Renal cortex interstitium (tissue), 15 donors: ENCODE measurements at places on chromosomes 3 and 15.

DNA sequence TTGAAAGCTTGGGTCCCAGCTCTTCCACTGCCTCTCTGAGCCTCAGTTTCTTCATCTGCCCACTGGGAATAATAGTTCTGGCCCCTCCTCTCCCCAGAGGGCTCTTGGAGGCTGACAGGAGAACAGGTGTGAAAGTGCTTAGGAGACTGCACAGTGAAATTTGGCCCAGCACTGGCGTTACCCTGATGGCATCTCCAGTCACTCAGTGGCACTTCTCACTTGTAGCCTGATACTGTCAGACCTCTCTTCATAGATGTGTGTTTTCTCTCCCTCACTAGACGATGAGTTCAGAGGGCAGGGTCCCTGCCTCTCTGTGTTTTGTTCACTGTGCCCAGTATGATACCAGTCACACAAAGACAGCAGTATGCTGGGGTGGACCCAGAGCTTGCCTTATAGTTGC lies 22.2 kb upstream of the IGDCC3 start:
- DNase-seq = no peak

DNA sequence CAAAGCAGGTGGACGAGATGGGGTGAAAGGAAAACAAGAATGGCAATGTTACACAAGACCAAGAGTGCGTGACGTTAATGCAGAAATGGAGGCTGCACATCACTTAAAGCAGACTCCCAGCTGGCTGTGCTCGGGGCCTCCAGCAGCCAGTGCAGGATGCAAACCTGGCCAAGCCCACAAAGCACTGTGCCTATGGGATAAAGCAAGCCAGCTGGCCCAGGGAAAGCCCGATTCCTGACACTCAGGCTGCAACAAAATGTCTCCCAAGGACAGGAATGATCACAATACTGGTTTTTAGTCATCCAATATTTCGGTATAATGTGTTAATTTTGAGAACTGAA lies 86.2 kb downstream of the SEC22A start:
- no peak for DNase-seq

DNA sequence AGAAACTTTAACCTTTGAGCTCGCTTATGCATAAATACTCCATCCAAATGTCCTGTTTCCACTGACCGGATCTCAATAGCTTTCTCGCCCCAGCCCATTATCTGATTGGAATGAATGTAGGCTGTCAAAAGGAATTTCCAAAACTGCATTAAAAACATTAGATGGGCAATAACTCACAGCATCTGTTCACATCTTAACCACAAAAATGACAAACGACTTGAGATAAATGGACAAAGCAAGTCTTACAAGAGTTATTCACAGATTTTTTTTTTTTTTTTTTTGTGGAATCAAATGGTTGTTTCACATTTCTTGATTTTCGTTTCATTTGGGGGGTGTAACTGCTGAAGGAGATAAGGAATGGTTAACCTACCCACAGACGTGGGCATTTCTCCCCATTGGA lies 39.7 kb upstream of the SLC2A2 start:
- no peak for DNase-seq

DNA sequence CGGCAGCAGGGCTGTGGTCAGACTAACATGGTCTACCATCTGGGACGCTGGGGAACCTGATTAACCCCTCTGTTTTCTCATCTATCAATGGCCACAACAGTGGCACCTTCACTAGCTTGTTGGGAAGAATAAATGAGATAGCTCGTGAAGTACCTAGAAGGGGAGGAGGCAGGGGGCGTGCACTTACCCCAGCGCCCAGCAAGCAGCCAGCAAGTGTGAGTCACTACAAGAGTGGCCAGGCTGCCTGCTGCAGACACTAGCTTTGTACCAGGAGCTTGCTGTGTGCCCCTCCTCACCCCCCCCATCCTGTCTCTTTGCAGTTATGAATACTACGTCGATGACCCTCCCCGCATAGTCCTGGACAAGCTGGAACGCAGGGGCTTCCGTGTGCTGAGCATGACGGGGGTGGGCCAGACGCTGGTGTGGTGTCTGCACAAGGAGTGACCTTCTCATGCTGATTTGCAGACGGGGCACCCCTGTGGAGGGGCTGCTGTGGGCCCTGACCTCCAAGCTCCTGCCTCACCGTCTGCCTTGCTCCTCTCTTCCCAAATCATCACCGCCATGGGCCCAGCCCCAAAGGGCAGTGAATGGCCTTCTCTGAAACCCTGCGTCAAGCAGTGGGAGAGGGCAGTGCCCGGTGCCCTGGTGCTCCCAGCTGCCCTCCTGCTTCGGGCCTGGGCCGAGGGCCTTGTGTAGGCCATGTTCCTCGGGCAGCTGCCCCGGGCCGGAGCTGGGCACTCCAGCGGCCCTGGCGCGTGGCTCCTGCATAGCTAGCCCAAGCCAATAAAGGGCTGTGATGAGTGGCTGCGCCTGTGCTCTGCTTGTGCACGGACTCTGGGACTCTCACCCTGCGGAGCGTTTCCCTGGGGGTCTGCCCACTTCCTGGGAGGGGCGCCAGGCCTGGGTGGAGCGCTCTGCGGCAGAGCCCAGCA lies 2.6 kb upstream of the C15orf62 start:
- DNase-seq = no peak

DNA sequence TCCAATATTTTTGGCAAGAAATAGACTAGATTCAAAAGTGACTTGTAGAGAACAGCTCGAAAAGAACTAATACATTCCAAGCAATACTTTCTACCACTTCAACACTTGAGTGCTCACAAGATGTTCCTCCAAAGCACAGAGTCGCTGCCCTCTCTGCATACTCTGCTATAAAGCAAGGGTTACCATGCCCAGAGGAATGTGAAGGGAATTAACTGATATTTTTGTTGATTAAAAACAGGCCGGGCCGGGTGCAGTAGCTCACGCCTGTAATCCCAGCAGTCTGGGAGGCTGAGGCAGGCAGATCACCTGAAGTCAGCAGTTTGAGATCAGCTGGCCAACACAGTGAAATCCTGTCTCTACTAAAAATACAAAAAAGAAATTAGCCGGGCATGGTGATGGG lies 57.6 kb upstream of the CSPG5 start:
- no peak for DNase-seq

GRCh38 chr3:121431726-121432517 lies 113.9 kb downstream of the POLQ start:
- DNase-seq = peak; percentile 50

DNA sequence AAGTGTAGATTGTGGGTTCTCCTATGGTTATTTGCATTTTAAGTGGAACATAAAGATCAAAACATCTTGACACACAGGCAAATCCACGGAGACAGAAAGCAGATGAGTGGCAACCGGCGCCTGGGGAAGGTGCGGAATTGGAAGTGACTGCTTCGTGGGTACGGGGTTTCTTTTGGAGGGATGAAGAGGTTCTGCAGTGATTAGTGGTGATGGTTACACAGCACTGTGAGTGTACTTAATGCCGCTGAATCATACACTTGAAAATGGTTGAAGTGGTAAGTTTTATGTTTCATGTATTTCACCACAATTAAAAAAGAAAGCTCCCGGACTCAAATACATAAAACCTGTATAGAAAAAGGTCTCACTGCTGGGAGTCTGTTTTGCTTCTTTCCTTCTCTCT lies 18.5 kb upstream of the VPS33B start:
- no peak for DNase-seq

- no peak for DNase-seq
Measured at GRCh38 chr3:5250467-5251195, 63.1 kb downstream of the EDEM1 start.

DNA sequence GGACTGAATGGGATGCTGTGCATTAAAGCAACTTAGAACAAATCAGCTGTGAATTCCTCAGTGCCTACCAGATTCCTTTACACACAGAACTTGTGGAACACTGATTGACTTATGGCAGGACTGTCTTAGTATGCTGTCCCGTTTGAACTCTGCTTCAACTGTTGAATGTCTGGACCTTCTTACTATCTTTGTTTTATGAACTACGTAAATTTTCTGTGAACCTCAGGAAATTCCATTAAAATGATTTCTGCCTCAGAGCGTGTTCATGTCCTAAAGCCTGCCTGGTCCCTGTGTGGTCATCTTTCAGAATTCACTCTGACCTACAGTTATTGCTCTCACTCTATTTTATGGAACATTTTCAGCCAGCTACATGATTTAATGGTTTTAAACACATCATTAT lies 29.4 kb upstream of the FBN1 start:
- no peak for DNase-seq

DNA sequence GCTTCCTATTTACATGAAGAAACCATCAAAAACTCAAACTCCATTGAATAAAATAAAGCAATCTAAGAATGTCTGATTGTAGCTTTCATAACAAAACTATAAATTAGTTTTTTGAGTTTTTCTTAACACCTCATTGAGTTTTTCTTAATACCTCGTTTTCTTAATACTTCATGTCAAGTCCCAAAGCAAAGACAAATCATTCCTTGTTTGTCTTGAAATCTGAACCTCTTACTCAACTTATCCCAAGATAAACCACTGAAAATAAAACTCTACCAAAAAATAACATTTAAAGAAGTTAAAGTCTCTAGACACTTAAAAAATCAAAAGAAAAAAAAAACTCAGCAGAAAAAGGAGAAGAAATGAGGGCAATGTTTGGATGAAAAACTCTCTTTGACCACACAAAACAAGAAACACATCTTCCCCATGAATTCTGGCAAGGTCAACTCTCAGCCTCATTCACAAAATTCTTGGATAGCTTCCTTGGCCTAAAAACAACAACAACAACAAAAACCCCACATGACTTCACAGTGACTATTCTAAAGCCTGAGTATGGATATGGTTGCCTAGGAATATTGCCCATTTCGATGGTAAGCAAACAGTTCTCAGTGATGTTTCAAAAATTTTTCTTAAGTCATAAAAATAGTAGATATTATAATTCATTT lies 38.2 kb downstream of the TMCC1 start:
- no peak for DNase-seq

- no peak for DNase-seq
Measured at GRCh38 chr3:120821426-120821825, 78.9 kb downstream of the GTF2E1 start.

DNA sequence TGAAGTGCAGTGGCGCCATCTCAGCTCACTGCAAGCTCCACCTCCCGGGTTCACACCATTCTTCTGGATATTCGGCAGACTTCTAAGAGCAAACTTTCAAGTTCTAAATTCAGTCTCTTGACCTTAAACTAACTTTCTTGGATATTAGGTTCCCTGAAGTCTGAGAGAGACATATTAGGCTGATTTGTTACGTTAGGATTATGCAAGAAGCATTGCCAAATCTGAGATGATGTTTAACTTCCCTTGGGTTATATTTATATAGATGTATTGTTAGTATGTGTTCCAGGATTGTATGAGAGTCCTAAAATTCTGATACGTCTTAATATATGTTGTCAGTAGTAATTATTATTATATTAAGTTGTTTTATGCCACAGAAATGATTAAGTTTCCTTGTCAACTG lies 80.1 kb downstream of the SLC6A1 start:
- DNase-seq = no peak

DNA sequence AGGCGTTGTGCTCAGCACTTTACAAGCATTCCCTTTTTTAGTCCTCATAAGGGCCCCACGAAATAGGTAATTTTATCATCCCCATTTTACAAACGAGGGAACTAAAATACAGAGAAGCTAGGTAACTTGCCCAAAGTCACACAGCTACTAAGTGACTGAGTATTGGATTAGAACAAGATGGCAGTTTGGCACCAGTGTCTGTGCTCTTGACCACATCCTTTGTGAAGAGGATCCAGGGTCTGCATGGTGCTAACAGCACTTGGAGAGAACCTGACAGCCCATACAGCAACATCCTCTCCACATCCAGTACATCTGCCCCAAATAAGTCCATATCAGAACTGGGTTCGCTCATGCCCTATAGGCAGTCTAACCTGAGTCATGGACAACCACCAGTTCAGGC lies 21.8 kb upstream of the DAPK2 start:
- no peak for DNase-seq

- no peak for DNase-seq
Measured at GRCh38 chr15:64901914-64902313, 9.8 kb upstream of the ANKDD1A start.

DNA sequence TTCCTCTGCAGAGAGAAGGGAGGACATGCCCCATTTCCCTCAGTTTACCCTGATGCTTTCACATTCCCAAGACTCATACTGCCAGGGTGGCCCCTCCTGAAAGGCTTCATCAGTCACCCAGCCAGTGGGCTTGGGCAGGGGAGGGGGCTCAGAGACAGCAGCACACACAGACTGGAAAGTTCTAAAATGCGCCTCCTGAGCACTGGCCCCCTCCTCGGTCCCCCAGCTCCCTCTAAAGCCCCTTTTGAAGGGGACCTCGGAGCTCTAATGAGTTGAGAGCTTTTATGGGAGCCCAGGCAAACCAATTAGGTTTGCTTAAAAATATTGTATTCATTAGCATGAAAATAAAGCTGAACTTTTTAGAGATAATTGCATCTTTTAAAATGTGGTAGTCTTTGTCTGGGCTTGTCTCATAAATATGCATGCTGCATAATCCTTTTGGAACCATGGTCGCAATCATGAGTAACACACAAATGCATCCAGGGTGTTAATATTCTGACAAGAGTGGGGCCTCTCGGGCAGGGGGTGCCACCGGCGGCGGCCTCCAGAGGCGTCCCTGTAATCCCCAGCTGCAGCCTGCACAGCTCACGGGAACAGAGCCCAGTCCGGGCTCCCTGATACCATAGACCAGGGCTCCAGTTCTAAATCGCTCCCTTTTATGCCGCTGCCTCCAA lies 78.5 kb downstream of the RPLP1 start:
- no peak for DNase-seq

DNA sequence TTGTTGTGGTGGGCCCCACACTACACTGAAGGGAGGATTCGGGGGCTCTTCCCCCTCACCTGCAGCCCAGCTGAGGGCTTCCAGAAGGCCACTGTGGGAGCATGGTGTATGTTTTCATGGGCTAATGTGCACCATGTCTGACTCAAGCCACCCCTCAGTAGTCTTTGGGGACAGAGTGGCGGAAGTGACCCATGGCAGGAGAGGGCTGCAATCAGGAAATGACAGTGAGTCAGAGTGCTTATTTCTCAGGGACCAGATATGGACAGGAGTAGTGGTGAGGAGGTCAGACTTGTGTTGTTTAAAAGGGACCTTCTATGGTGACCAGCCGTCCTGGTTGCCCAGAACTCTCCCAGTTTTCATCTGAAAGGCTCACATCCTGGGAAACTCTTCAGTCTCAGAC lies 32.8 kb upstream of the SLC9A9 start:
- DNase-seq = no peak

- no peak for DNase-seq
Measured at GRCh38 chr3:185720326-185720725, 104.5 kb downstream of the IGF2BP2 start.

- no peak for DNase-seq
Measured at GRCh38 chr3:117026401-117026800, 316.8 kb downstream of the TUSC7 start.
